M059J (cell line): ENCODE measurements at places on chromosomes 1 and 21. TPM values are rescaled to one million over a fixed set of nuclear protein-coding genes. Genes with fewer than 3 reads are reported as not detected.
A peak's percentile ranks its signal among the peaks of the same experiment; 100 is the strongest.

The BNIPL gene
- total RNA-seq: 0.10 and 0.17 TPM in 2 replicates

The S100A7 gene
- not detected in 2 replicates for total RNA-seq

The PRDM16 gene
- not detected in 2 replicates for total RNA-seq

The LCE1A gene
- total RNA-seq: not detected in 2 replicates

The CR1L gene
- 3.6 TPM in 1 of 2 replicates, not detected in the other for total RNA-seq

The EMC1 gene
- total RNA-seq: 118 and 120 TPM in 2 replicates

The SMYD3 gene
- 35.5 and 38.6 TPM in 2 replicates for total RNA-seq

The NEGR1 gene
- 1.1 and 1.3 TPM in 2 replicates for total RNA-seq

The OR2L2 gene
- not detected in 2 replicates for total RNA-seq

The CFHR2 gene
- total RNA-seq: not detected in 2 replicates

The KIF21B gene
- 0.52 and 1.2 TPM in 2 replicates for total RNA-seq

The PRAMEF15 gene
- not detected in 2 replicates for total RNA-seq

The AUNIP gene
- 7.1 and 9.1 TPM in 2 replicates for total RNA-seq

The ANKRD65 gene
- 0.17 and 0.64 TPM in 2 replicates for total RNA-seq

The DENND2C gene
- total RNA-seq: 0.39 and 0.84 TPM in 2 replicates

DNA sequence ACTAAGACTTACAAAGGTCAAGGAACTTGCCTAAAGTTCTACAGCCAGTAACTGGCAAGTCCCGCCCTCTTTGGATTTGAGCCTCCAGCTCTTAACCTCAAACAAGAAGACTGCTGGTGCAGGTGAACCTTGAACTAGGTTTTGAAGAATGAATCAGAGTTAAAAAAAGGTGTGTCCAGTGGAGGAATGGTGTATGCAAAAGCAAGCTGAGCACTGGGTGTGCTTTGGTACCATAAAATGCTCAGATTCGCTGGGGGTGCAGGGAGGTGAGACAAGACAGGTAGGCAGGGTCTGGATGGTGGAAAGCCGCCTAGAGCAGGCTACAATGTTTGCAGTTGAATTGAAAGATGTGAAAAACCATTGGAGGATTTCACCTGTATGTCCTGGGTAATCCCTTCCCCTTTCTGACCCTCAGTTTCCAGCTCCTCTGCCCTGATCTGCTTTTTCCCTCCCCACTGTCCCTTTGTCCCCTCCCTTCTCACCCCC is 39.8 kb downstream of the FOXD2 start:
- DNase-seq: no peak

- DNase-seq: peak; percentile 65
These were observed 2.2 kb upstream of the TESK2 start for GRCh38 chr1:45493116-45493697.

GRCh38 chr1:169137357-169137756 is 30.9 kb downstream of the ATP1B1 start:
- DNase-seq: no peak

GRCh38 chr1:87632232-87632631 is 303.6 kb downstream of the LMO4 start:
- DNase-seq: no peak

DNA sequence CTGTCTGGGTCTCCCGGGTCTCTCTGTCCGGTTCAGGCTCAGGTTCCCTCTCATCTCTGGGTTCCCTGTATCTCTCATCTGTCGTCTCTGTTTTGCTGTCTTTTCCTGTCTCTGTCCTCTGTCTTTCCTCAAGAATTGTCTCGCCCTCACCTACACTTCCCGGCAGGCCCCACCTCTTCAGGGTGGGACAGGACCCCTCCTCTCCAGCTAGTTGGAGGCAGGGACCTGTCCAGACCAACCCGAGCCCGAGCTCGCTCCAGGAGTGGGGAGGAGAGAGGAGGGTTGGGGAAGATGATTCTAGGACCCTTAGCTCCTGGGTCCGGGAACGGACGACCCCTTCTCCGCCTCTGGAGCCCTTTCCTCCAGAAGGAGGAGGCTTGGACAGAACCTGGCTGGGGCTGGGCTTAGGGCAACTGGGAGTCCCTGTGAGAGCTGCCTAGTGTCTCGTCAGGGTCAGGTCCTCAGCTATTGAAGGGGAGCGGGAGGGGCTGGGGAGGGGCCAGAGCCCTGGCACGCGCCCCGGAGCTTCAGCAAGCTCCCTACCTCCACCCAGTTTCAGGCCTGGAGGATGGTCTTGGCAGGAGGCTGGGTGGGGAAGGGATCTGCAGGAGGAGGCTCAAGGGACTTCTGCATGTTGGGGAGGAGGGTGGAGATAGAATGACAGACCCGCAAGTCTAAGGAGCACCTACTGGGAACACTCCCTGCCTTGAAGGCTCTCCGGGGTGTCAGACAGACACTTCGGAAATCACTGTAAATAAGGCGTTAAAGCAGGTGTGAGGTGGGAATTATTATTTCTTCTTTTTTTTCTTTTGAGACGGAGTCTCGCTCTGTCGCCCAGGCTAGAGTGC is 26.3 kb upstream of the EPB41 start:
- no peak for DNase-seq

DNA sequence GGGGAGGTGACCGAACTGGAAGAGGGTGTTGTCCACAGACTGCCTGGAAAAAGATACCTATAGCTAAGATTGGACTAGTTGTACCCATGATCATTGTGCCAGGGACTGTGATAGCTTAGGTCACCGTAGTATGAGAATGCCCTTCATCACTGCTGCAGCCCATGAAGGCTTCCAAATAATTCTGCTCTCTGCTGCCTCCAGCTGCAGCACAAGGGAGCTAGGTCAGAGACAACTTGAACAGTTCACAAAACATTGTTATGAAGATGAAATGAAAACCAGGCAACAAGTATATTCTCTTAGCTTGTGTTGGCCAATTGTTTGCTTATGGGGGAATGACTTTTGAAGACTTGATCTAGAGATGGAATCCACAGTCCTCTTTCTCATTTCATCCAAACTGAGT is 246.7 kb downstream of the MRPL39 start:
- no peak for DNase-seq

- no peak for DNase-seq
These were observed 143.4 kb downstream of the GALNT2 start for GRCh38 chr1:230210326-230210980.

- peak; percentile 88 for DNase-seq
These were observed 54.2 kb upstream of the ARTN start for GRCh38 chr1:43879414-43879813.

DNA sequence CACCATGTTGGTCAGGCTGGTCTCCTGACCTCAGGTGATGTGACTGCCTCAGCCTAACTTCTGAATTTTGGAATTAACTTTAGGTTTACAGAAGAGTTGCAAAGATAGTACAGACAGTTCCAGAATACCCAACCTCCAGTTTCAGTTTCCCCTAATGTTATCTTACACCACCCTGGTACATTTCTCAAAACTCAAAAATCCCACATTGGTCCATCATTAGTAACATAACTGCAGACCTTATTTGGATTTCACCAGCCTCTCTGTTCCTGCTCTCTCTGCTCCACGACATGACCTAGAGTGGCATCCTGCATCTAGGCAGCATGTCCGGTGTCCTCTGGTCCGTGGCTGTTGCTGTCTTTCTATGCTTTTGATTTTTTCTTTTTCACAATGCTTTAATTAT is 5.0 kb upstream of the ZC3H12A start:
- no peak for DNase-seq

DNA sequence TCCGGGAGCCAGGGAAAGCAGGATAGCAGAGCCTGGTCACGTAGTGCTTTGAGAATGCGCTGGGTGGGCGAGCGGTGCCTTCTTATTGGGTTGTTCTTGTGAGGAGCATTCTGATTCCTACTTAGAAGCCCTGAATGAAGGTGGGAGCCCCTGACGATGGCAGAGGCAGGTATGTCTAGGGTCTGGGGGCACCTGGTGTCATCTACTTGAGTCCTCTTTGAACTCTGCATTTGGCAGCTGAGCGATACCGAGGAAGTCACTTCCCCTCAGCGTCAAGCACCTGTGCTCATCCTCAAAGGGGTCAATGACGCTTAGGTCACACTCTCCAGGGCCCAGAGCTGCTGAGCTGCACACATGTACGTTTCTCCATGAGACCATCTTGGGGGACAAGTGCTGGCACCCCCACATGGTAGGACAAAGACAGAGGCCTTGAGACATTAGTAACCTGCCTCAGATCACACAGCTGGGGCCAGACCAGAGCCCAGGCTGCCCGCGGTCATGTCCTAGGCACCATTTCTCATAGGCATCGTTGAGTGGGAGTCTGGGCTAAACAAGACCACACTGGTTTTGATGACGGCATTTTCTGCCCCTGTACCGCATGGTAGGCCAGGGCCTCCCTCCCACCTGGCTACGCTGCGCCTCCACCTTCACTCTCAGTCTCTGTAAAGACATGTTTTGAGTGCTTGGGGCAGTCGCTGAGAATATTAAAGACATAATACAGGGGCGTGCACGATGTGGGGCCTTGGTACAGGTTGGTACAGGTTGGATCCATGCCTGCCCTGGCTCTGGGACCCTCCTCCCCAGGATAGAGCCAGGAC is 69.1 kb upstream of the ABCG1 start:
- no peak for DNase-seq

DNA sequence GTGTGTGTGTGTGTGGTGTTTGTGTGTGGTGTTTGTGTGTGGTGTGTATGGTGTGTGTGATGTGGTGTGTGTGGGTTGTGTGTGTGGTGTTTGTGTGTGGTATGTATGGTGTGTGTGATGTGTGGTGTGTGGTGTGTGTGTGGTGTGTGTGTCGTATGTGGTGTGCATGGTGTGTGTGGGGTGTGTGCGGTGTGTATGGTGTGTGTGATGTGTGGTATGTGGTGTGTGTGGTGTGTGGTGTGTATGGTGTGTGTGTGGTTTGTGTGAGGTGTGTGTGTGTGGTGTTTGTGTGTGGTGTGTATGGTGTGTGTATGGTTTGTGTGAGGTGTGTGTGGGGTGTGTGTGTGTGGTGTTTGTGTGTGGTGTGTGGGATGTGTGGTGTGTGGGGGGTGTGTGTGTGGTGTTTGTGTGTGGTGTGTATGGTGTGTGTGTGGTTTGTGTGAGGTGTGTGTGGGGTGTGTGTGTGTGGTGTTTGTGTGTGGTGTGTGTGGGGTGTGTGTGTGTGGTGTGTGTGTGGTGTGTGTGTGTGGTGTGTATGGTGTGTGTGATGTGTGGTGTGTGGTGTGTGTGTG is 106.2 kb upstream of the ADAR start:
- no peak for DNase-seq

- peak; percentile 35 for DNase-seq
These were observed 33.4 kb downstream of the RGS7 start for GRCh38 chr1:241323514-241324195.

DNA sequence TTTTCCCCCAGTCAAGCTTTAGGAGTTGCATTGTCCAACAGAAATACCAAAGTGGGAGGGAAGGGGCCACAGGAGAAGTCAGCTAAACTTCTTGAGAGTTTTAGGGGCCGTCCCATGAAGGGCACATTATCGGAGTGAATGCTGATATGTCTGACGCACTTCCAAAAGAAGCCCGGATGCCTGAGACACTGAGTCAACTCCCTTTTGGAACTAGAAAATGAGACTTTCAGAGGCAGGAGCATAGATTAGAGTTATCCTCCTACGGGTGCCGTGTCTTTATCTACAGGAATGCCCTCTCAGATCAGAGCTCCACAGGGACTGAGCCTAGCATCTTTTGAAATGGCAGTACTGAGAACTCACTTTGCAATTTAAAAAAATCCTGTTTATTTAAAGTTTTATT is 13.1 kb downstream of the ACTN2 start:
- DNase-seq: peak; percentile 33

- peak; percentile 99 for DNase-seq
These were observed 55.5 kb upstream of the PSEN2 start for GRCh38 chr1:226814751-226815537.

GRCh38 chr1:155256058-155256852 is 972 bp upstream of the ENTREP3 start:
- DNase-seq: no peak

GRCh38 chr1:11169202-11169601 is 20.0 kb upstream of the ANGPTL7 start:
- DNase-seq: no peak

DNA sequence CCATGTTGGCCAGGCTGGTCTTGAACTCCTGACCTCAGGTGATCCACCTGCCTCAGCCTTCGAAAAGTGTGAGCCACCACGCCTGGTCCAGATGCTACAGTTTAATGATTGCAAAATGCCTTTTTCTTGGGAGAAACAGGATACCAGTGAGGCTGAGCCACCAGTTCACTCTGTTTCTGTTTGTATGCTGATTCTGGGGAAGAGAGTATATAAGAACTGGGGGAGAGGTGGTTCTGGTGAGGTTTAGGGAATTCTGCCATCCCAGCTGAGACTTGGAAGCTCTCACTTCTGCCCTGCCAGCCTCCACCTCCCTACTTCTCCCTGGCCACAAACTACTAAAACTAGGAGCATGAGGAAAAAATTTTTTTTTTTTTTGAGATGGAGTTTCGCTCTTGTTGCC is 8.1 kb upstream of the PMF1 start:
- DNase-seq: no peak

GRCh38 chr1:85311818-85312217 is 35.4 kb upstream of the BCL10 start:
- peak; percentile 54 for DNase-seq

- no peak for DNase-seq
These were observed 149.4 kb upstream of the LMO4 start for GRCh38 chr1:87179076-87179810.

DNA sequence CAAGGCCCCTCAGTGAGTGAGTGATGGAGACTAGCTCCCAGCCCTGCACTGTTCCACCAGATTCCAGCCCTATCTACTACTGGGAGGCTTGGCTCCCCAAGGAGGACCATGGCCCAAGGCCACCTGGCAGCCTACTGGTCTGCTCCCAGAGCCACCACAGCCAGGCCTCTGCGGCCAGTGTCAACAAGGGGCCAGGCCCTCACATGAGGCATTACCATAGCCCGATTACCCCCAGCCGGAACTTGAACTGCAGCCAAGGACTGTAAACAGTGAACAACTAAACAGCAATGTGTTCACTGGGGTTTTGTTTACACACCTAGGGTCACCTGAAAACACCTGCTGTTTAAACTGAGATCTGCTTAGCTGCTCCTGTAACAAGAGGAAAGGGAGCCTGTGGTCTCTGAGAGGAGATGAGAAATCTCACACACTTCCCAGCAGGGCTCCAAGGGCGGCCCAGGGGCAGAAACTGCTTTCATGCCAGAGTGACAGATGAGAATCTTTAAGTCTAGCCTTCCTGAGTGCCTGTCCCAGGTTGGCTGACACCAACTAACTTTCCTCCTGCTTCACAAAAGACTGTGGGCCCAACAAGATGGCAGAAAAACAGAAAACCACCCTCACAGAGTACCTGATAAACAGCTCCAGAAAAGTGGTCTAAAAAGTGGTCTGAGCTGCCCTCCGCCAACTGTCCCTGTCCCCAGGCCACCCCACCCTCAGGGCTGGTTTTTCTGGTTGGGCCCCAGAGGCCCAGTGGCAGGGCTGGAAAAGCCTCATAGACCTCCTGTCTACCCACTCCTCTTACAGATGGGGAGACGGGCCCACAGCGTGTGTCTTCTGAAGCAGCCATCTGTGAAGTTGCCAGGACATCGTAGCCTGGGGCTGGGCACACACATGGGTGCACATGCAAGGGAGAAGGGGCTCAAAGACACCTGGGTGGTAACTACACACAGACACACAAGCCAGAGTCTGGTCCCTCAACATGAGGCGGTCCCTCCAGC is 28.8 kb downstream of the MEF2D start:
- DNase-seq: no peak

DNA sequence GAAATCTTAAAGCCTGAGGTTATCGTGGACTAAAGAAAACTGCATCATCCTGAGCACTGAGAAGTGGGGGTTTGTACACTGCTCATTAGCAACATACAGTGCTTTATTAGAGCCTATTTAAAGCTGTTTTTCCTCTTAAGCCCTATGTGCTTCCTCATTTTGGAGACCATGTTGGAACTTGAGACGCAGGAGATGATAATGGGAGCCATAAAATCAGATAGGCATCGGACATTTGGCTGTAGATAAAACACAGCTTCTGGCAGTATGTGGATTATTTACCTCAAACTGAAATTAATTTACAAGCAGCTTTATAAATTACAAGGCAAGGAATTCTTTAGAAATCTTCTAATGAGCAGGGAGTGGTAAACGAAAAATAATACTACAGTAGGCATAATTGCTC is 147.7 kb upstream of the IVNS1ABP start:
- DNase-seq: no peak
